H9 (cell line): ENCODE measurements at places on chromosomes 13 and 19. TPM values are rescaled to one million over a fixed set of nuclear protein-coding genes. Genes with fewer than 3 reads are reported as not detected.

DNA sequence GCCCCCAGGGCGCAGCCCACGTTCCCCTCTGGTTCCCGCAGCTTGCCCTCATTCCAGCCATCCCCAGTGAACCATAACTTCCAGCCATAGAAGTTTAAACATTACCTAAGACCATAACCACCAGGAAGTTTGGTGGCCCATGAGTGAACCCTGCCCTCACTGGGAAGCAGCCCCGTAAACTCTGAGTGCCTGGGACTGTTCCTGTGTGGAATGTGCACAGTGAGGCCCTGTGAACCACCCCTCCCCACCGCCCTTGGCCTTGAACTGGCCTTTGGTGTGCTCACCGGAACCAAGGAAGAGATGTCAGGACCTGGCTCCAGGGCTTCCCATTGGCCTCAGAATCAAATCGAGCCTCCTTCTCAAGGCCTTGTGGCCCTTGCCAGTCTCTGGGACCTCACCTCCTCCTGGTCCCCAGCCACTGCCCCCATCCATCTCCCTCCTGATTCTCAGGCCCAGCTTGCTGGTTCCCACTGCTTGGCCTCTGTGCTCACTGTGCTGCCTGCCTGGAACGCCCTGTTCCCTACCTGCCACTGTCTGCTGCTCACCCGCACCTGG is 46.5 kb downstream of the DNM2 start:
- no peak for DNase-seq

DNA sequence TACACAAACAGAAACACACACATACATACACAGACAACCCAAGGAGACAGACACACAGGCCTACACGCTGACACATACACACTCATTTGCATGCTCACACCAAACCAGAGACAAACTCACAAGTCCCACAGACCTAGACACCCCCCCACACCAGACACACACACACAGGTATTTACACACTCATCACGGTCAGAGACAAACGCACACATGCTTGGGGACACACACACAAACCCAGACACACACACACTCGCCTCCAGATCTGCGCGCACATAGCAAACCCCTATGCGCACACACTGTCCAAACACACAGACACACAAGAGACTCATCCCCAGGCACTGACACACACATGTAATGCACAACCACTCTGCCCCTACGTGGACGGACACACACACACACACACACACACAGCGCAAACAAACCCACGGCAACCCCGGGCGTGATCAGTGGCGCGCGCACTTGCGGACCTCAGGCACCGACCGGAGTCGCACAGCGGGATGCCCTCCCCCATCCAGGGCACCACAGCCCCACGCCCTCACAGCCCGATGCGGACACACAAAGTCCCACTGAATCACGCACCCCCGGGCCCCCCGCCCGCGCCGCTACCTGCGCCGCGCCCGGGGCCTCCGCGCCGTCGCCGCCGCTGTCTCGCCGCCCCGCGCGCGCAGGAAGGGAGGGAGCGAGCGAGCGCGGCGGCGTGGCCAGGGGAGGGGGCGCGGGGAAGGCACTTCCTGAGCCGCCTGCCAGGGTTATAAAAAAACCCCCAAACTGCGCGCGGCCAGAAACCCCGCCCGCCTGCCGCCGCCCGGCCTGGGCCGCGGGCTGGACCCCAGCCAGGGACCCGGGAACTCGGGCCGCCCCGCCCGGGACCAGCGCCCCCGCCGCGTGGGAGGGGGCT is at the start of gene ADAMTS10:
Gene ADAMTS10, minus strand, starts transcription at position 675 of the 895 bp plus-strand sequence. CDS start 5,005 bp downstream, outside the sequence.
- peak; percentile 48 for DNase-seq

- DNase-seq: no peak
These were observed 4.9 kb downstream of the FPR1 start for GRCh38 chr19:51746731-51747130.

GRCh38 chr19:41597600-41598041 is 21.7 kb downstream of the CEACAM21 start:
- peak; percentile 71 for DNase-seq

GRCh38 chr13:41286370-41286769 is 23.0 kb upstream of the MTRF1 start:
- no peak for DNase-seq

DNA sequence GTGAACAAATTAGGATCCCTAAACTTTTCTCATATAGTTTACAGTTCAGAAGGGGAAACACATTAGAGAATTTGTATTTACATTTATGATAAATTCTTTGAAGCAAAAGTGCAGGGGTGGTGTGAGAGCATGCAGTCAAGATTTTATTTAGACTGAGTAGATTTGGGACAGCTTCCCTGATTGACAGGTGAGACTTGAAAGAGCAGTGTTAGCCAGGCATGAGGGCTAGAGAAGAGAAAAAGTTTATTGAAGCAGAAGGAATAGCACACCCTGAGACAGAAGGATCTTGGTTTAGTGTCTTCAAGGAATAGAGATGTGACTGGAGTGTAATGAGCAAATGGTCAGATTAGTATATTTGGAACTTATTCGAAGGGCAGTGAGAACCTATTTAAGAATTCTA is 50.5 kb downstream of the PDS5B start:
- no peak for DNase-seq

LRG1 gene
- total RNA-seq: 0.24 and 0.50 TPM in 2 replicates

CGB1 gene
- total RNA-seq: not detected in 2 replicates

ARHGAP33 gene
- total RNA-seq: 18.7 and 19.5 TPM in 2 replicates
